ENCODE measurements at places on chromosomes 3 and 15. TPM values are rescaled to one million over a fixed set of nuclear protein-coding genes. Genes with fewer than 3 reads are reported as not detected.

- DNase-seq = no peak
These were observed 67.6 kb downstream of the SLC6A11 start for GRCh38 chr3:10883478-10884234.

- DNase-seq = no peak
These were observed 80.2 kb downstream of the TNIK start for GRCh38 chr3:171379961-171380483.

- DNase-seq = no peak
These were observed 124.3 kb downstream of the MYLK start for GRCh38 chr3:123759871-123760270.

TAGLN3 gene
- polyA plus RNA-seq = 3.5 TPM

UROC1 gene
- not detected for polyA plus RNA-seq

LRRC2 gene
- polyA plus RNA-seq = 2.3 TPM

GRCh38 chr15:49063402-49064280, 17.4 kb upstream of the SECISBP2L start:
- DNase-seq = no peak

SLCO2A1 gene
- 19.3 TPM for polyA plus RNA-seq

DNA sequence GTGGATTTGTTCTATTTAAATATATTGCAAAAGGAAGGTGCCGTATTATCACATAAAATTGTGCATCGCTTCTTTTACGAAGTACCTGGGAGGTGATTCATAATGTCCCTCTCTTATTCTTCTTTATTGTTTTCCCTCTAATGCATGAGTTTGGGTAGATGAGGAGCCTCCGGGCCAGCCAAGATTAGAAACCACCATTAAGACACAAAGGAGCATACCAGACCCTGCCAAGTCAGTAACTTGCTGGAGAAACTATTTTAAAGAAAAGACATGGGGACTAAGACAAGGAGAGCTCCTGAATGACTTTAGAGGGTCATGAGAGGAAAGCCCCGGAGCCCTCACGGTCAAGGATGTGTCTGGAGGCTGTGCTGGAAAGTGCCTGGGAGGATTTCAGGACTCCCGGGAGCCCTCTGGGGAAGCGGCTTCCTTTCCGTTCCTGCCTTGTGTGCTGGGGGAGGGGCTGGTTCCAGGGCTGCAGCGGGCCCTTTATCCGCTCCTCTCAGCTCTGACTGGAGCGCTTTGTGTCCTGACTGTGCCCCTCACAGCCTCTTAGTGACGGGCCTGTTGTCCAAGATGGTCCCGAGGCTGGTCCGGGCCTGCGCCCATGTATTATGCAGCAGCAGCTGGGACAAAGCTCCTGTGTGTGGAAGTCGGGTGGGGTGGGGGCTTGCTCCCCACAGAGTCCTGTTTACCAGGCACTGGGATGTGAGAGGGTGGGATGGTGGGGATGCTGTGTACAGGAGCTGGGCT, 35.7 kb downstream of the CORO2B start:
- DNase-seq = no peak

DNA sequence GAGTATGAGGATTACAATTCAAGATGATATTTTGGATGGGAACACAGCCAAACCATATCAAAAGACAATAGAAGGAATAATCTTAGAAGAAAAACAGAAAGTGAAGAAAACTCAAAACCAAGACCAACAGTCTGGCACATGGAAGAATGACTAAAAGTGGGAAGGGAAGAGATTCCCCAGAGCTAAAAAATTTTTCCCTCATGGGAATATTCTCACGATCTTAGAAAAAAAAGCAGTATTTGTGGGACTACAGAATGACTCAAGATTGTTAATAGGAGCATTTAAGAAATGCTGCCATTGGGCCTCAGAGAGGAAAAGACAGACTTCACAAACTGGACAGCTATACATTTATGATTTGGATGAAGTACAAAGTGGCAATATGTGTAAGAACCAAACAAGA, 18.3 kb downstream of the OSTN start:
- no peak for DNase-seq

DNA sequence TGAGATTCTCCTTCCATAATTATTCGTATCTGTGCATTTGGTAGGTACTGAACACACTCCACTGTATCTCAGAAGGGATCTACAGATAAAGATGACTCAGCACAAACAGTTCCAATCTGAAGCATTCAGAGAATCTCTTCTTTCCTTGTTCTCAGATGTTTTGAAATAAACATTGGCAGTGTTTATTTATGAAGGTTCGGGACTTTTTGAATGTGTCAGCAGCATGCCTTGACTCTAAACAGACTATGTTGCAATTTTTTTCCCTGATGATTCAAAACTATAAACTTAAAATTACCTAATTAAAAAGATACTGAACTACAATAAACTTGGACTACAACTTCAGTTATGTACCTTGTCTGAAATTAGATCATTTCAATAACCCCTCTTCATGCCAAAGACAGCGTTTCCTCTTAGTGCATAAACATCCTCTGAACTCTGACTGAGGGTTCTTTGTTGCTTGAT, 612.9 kb upstream of the TBL1XR1 start:
- DNase-seq = no peak

GRCh38 chr15:86300390-86301125, 220.9 kb downstream of the AGBL1 start:
- DNase-seq = no peak

GRCh38 chr3:16430717-16431630, 82.5 kb downstream of the RFTN1 start:
- no peak for DNase-seq

CCDC39 gene
- 5.0 TPM for polyA plus RNA-seq

DNA sequence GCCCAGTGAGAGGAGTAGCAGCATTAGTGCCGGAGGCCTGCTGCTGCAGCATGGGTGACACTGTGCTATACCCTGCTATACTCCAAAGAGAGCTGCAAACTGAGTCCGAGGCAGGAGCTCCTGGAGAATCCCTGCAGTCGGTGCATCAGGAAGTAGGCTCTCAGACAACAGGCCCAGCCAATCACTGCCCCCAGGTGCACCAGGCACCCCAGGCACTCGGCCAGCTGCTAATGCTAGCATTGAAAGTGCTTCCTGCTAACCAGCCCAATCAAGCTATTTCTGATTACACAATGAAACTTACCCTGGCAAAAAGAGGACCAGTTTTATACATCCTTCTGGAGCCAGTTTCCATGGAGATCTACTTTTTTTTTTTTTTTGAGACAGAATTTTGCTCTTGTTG, 45.6 kb upstream of the IREB2 start:
- no peak for DNase-seq

DNA sequence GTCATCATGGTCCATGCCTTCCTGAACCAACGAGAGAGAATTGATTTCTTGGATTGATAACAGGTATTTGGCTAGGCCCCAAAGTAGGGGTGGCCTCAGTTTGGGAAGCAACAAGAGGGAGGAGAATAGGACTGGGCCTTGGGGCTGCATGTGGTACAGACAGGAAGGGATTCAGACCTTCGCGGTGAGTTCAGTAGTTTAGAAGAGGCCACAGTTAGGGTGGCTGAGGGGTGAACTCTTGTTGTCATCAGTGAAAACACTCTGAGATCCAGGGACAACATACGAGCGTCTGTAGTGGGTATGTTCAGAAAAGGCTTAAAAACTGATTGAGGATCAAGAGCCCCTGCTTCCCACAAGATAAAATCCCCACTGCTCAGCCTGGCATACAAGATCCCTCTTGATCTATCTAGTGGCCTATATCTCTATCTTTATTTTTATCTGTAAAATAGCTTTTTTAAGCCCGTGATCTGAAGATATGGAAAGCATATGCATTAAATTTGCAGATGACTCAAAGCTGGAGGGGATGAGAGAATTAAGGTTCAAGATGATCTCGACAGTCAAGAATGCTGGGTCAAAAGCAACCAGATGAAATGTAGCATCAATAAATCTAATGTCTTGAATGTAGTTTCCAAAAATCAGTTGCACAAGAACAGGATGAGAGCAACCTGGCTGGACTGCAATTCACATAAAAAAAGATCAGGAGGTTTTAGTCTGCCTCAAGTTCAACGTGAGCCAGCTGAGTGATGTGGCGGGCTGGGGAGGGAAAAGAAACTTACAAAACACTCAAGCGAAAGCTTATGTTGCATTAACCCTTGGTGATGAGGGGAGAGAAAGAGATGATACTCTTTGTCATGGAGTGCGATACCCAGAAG, 221.1 kb upstream of the TLE3 start:
- DNase-seq = no peak

DNA sequence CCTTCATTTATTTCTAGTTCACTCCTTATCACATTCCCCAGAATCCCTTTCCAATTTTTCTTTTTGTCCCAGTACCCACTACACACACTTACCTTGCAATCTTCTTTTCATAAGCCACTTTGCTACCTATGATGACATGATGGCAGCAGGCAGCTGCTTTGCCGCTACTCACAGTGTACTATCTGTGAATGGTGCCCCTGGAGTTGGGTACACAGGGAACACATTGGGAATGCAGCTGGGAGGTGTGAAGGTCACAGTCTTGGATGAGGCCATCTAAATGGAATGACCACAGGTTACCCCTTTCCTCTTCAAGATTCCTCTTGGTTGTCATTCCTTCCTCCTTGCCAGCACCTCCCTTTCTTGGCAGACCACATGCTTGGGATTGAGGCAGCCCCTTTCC, 20.8 kb upstream of the TNIK start:
- no peak for DNase-seq

DNA sequence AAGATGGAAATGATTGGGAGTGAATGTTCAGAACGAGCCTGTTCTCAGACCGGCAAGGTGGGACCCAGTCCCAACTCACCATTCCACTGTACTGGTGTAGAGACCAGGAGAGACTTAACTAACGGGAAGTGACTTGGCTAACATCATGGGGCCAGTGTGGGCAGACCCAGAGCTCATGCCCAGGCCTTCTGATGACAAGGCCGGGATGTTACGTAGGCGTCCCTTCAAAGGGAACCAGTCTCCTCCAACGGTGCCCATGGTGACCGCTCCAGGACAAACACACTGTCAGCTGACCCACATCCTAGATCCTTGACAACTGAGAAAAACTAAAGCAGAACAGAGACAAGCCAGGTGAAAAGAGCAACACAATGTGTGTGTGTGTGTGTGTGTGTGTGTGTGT, 128.4 kb upstream of the HACD2 start:
- no peak for DNase-seq

NDN gene
- polyA plus RNA-seq = 76.8 TPM

GRCh38 chr3:7977245-7978086, 524.2 kb upstream of the LMCD1 start:
- peak; percentile 24 for DNase-seq

GRCh38 chr15:69055251-69055650, 40.8 kb downstream of the NOX5 start:
- DNase-seq = no peak

DNA sequence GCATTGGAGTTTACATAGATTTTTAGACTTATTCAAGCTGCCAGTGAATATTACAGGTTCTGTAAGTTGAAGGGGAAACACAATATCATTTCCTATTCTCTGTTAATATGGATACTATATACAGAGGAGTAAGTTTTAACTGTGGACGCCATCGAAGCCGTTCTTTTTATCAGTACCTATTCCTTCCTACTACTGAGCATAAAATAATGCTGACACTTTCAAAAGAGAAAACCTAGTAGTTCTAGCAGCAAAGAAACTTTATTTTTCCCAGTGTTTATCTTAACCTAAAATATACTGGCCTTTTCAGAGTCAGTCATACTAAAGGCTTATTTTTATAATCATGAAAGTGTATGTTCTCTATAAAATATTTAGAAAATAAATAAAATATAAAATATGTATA, 14.2 kb downstream of the LRRC31 start:
- DNase-seq = no peak

GRCh38 chr3:96619475-96619874, 194.9 kb upstream of the EPHA6 start:
- DNase-seq = no peak

- DNase-seq = no peak
These were observed 30.6 kb upstream of the ADAMTS7 start for GRCh38 chr15:78841891-78842290.

DNA sequence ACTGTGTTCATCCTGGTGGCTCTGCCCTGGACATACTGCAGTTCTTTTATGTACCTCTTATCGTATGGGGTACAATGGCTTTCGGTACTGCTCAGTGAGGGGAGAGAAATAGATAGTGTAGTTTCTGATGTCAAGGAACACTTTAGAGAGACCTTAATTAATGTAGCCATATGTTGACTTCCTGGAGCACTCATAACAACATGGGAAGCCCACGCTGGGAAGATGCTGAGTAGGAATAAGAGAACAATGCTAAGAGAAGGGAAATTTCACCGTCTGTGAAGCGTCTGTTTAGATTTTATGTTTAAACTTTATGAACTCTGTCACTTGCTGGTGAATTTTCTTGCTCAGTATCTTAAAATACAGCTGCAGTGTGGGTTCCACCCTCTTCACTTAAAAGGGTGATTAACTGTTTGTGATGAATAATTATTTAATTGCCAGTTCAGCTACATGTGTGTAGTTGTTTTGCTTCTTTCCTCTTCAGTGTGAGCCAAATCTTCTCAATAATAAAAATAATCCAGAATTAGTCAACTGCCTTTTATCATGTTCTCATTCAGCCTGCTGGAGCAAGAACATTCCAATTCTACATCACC, 373.1 kb upstream of the TPRG1 start:
- DNase-seq = no peak

DNA sequence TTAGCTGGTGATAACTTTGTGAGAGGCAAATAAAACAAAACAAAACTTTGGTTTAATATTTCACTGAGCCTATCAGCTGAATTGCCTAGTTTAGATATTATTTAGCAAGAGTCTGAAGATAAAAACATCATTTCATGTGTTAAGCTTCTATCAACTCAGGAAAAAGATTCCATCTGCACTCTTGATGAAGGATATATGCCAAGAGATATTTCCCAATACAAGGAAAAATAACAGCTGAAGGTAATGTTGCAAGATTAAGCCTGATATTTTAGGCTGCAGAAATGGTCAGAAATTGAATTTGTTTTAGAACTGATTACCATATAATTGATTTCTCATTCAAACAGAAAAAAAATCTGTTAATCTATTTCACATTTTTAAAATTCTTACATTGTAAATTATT, 77.2 kb upstream of the SLITRK3 start:
- DNase-seq = no peak

GRCh38 chr3:95272781-95273180, 1209.9 kb downstream of the NSUN3 start:
- no peak for DNase-seq

DNA sequence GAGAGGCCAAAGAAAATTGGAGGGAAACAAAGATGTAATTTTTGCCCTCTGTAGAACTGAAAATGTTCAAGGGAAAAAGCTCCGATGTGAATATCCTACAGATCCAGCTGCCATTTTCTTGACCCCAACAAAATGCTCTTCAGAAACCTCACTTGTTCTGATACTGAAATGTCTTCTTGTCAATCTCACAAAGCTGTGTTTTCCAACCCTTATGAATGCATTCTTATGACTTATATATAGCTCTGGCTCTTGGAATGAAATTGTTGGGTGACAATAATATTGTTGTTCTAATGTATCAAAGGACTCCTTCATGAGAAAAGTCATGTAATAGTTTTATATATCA, 157.1 kb upstream of the TGFBR2 start:
- DNase-seq = no peak

- DNase-seq = no peak
These were observed 143.1 kb downstream of the DIPK2A start for GRCh38 chr3:144114767-144115166.

NR2F2 gene
- polyA plus RNA-seq = 379 TPM

Measured in left renal pelvis (tissue), 4 donors.